Peyer's patch (tissue), 4 donors: ENCODE measurements at places on chromosomes 2 and 18. TPM values are rescaled to one million over a fixed set of nuclear protein-coding genes. Genes with fewer than 3 reads are reported as not detected.
A peak's percentile ranks its signal among the peaks of the same experiment; 100 is the strongest.

GRCh38 chr18:32548688-32549087 is 78.0 kb upstream of the GAREM1 start:
- peak overlapping the region; percentile 34 for H3K27ac ChIP-seq
- H3K27me3 ChIP-seq: no peaks in the 10 kb centered on the region
- no peaks in the 10 kb centered on the region for H3K36me3 ChIP-seq

GRCh38 chr2:169081551-169081950 is 12.2 kb downstream of the DHRS9 start:
- no peaks in the 10 kb centered on the region for H3K4me1 ChIP-seq
- no peak overlapping the region for H3K4me3 ChIP-seq
- DNase-seq: no peak

- H3K27ac ChIP-seq: no peak overlapping the region
- H3K4me1 ChIP-seq: no peaks in the 10 kb centered on the region
- no peaks in the 10 kb centered on the region for H3K36me3 ChIP-seq
- H3K27me3 ChIP-seq: no peaks in the 10 kb centered on the region
- no peak for DNase-seq
- H3K4me3 ChIP-seq: no peak overlapping the region
Measured at GRCh38 chr18:8688816-8689215, 16.5 kb upstream of the MTCL1 start.

DNA sequence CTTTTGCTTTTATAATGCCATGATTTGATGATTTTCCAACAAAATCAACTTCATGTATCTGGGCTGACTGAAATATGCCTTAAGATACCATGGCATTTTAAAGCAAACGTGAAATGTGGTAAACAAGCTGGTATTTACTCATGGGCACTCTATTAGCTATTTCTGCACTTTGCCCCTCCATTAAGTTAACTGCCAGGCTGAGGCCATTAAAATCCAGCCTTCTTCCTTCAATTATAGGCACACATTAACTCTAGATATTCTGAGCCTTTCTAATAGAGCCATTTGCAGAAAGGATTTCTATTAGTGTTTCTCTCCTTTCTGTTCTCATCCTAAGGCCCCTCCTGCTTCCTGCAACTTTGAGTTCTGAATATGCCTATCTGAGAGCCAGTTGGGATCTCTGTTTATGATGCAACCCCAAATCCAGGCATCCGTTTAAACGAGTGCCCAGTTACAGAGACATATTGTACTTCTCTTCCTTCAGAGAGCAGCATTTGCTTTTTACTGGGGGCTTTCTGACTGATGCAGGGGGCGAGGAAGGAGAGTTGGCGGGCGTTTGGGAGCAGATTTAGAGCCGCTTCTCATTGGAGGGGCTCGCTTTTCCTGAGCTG is 1.6 kb upstream of the KCNJ3 start:
- peak; percentile 57 for DNase-seq
- no peaks in the 10 kb centered on the region for H3K36me3 ChIP-seq
- H3K4me3 ChIP-seq: peak overlapping the region; percentile 39
- no peaks in the 10 kb centered on the region for H3K4me1 ChIP-seq
- H3K27me3 ChIP-seq: no peaks in the 10 kb centered on the region

Gene CDH2
- not detected for total RNA-seq
